ENCODE measurements at places on chromosomes 5 and 9.
A peak's percentile ranks its signal among the peaks of the same experiment; 100 is the strongest.

GRCh38 chr5:21219251-21219650, 1231.3 kb upstream of the CDH18 start:
- DNase-seq = no peak

DNA sequence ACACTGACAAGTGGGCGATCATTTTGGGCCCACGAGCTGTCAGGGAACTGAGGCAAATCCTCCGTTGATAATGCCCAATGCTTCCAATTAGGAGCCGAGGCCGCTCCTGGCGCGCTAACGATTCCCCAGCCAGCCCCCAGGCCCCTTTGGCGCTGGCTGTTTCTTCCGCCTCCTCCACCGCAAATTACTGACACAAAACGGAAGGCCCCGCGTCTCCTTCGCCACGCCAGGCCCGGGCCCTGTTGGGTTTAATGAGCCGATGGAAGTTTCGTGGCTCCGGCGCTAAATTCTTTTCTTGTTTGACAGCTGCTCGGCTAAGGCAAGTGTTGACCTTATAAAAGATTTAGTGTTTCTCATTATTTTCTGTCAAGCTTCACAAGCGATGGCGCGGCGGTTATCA, 25.7 kb upstream of the BARHL1 start:
- DNase-seq = no peak

DNA sequence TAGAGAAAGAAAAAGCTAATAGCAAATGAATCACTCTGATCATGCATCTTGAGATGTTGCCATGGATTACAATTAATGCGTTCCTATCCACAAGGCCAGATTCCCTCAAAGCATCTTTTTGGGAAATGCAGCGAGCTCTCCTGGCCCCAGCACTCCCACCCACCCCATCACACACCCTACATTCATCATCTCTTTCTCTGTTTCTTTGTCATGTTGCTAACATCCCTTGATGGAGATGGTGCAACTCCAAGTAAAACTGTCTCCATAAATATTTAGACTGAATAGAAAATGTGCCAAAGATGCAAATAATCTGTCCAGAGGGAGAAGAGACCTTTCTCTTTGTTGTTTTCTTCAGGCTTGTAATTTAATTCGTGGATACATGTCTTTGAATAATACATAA, 30.8 kb upstream of the TNC start:
- DNase-seq = no peak

GRCh38 chr5:73120222-73121118, at the start of gene TMEM171:
TSS of gene TMEM171 (plus strand) at chr5:73120575. CDS start at chr5:73123374, 2,799 bp downstream.
- peak; percentile 56 for DNase-seq

- no peak for DNase-seq
These were observed 124.7 kb downstream of the FBN2 start for GRCh38 chr5:128413356-128413755.

DNA sequence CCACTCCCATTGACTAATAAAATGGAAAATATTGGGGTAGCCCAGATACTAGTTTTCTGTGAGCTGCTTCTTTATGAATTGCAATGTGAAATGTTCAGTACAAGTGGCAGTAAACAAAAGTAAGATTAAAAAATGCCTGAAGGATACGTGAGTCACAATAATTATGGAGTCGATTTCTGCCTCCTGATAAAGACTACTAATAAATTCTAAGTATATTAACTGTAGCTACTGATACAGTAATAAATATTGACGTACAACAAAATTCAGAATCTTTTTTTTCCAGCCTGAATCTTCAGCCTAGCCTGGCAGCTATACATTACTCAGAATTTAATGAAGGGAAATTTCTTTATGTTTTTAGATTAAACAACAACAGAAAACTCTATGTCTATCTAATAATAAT, 218.1 kb downstream of the MPDZ start:
- no peak for DNase-seq

DNA sequence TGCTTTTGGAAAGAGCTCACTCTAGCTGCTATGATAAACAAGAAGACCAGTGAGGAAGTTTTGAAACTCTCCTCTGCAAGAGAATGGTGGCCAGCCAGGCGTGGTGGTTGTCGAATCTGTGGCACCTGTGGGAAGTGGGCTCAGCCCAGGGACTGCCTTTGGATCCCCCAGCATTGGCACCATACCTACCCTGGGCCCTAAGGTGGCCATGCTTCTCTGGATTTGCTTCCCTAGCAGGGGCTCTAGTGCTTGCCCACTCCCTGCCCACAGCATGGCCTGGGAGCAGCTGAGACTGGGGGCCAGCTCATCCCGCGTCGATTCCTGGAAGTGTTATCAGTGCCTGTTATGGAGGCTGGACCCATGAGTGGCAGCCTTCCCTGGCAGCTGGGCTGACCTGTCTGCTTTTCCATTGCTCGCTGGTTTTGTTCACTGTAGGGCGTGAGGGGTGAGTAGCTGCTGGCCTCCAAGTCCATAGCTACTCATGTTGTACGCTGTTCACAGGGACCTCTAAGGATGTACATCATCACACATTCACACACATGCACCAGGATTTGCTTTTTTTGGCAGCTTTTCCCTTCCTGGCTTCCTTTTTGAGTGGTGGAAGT, 2.3 kb downstream of the SLC22A4 start:
- DNase-seq = no peak

DNA sequence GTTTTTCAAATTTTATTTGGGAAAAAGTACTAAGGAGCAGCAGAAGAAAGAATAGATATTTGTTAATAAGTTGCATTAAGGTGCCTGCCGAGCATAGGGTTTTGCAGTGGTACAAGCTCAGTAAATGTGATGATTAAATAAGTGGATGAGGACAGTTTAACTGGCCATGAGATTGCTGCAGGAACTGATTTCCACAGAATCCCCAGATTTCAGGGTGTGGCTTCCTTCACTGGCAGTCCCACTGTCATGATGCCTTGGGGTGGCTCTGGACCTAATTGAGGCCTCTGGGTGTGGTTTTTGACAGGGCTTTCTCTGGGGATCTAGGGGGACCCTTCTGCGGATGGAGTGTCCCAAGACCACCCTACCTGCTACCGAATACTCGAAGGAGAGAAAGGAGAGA, 1.4 kb downstream of the PHF24 start:
- no peak for DNase-seq

- DNase-seq = no peak
These were observed 21.6 kb upstream of the SVEP1 start for GRCh38 chr9:110601098-110601497.

- no peak for DNase-seq
These were observed 55.0 kb downstream of the GTF3C4 start for GRCh38 chr9:132725306-132725705.

GRCh38 chr5:173733831-173734501, 117.5 kb upstream of the BOD1 start:
- DNase-seq = no peak

DNA sequence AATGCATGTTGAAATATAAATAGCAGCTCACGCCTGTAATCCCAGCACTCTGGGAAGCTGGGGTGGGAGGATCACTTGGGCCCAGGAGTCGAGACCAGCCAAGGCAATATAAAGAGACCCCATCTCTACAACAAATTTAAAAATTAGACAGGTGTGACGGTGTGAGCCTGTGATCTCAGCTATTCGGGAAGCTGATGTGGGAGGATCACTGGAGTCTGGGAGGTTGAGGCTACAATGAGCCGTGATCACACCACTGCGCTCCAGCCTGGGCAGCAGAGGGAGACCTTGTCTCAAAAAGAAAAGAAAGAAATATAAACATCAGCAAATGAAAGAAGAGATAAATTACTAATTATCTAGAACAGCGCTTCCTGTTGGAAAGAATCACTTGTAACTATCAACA, 105.0 kb downstream of the MAPKAP1 start:
- no peak for DNase-seq

- DNase-seq = no peak
These were observed 425.2 kb downstream of the GADD45G start for GRCh38 chr9:90029996-90030395.

Measured in erythroblast (primary cell).